Activated CD8-positive, alpha-beta T cell treated with anti-CD3 and anti-CD28 coated beads for 36 hours (primary cell): ENCODE measurements at places on chromosomes 6 and 20.

GRCh38 chr6:109076377-109076776 is 18.3 kb downstream of the SESN1 start:
- DNase-seq, result no peak

DNA sequence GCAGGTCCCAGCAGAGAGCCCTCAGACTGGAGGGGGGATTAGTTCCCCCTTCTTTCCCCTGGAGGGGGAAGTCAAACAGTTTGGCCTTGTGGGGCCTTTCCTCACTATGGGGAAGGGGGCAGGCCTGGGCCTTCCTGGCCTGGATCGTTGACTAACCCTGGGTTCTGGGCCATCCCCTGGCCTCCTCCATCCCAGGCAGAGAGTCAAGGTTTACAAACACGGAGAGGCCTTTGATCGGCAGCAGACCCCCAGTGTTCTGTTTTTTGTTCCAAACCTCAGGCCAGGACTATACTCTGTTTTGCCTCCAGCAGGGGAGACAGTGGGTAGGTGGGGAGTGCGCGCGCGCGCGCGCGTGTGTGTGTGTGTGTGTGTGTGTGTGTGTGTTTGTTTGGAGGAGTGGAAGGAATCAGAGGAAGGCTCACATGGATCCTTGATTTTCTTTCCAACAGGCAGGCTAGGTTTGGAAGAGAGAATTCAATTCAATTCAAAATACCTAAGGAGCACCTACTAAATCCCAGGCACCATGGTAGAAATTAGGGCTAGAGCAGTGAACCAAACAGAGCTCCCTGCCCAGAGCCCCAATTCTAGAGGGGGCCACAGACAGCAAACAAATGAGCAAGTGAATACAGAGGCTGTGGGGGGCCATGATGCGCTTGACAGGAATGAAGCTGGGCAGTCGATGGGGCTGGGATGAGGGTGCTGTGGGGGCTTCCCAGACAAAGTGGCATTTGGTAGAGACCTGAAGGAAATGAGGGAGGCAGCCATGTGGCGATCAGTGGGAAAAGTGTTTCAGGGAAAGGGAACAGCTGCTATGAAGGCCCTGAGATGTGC is 14.8 kb downstream of the TP53RK start:
- no peak for DNase-seq

DNA sequence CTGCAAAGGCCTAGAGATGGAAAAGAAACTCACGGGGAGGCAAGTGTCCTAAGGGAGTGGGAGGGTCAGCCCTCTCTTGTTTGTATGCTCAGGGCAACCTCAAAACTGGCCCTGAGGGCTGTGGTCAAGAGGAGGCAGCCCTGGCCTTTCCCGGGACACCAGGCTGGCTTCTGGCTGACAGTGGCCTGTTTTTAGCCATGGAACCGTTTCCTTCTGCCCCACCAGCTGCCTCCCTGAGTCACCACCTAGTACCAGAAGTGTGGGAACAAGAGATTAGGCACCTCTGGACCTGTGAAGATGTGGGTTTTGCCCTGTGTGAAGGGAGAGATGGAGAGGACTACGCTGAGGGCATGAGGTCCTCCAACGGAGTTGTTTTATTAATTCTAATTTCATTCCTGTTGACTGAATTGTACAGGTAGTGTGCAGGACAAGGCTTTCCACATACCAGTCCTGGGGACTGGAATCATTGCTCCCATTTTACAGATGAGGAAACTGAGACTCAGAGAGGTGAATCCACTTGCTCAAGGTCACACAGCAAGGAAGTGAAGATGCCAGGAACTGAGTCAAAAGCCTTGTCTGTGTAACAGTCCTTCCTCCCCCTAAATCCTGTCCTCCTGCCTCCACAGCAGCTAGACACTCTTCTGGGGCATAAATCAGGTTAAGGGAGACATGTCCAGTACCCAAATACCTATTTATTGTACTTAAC is 5.5 kb downstream of the FOXS1 start:
- DNase-seq, result no peak

DNA sequence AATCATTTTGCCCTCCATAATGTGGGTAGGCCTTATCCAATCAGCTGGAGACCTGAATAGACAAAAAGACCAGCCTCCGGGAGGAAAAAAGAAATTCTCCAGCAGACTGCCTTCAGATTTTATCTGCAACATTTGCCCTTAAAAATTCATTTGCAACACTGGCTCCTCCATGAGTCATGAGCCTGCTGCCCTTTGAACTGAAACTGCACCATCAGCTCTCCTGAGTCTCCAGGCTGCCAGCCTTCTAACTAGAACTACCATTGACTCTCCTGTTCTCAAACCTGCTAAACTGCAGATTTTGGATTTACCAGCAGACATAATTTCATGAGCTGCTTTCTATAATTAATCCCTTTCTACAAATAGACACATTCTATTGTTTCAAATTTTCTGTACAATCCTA is 223.9 kb upstream of the THEMIS start:
- peak; percentile 38 for DNase-seq

DNA sequence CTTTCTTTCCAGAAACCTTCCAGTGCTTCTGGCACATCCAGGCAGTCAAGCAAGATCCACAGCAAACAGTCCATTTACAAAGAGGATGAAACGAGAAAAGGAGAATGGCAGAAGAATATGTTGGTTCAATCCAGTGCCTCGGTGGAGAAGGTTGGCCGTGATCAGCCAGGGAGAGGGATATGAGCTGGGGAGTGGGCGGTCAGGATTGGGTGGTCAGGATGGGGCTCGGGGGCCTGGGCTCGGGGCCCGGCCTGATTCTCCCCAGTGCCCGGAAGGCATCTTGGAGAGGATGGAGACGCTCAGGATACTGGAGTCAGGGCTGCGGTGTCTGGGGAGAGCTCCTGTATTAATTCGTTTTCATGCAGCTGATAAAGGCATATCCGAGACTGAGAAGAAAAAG is 61.3 kb downstream of the EFCAB8 start:
- DNase-seq, result no peak

GRCh38 chr20:17715075-17715474 is 15.3 kb downstream of the BANF2 start:
- DNase-seq, result no peak

DNA sequence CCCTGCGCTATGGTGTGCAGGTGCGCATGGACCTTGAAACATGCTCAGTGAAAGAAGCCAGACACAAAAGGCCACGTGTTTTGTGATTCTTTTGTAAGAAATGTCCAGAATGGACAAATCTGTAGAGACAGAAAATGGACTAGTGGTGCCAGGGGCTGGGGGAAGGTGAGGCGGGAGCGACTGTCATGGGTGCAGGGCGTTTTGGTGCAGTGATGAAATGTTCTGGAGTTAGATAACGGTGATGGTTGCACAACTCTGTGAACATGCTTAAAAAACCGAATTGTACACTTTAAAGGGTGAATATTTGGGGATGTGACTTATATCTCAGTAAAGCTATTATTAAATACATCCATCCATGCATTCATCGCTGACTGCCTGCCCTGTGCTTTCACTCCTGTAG is 31.7 kb upstream of the NTSR1 start:
- no peak for DNase-seq

GRCh38 chr20:64051561-64052325 is 2.3 kb upstream of the SOX18 start:
- DNase-seq, result no peak

DNA sequence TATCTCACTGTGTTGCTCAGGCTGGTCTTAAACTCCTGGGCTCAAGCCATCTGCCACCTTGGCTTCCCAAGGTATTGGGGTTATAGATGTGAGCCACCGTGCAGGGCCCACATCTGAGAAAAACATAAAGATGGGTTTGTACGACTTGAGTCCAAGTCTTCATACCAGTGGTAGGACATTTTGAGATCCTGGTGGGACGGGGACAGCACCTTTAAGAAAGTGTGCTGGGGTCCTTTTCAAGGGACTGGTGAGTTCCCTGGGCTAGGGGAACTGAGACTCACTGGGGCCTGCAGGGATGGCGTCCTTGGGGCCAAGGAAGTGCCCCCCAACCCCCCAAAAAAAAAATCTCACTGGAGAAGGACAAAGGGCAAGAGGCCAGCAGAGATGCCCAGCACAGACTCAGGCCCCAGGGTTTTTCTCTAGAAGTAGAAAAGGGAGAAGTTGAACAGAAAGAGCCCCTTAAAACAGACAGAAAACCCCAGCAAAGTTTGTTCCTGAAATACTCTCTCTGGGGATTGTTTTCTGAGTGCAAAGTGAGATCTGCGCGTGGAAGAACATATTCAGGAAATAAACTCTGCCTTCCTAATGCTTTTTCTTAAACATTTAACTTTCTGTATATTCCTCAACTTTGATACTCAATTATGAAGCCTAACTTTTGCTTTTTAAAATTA is 10.7 kb downstream of the OSBPL2 start:
- no peak for DNase-seq

DNA sequence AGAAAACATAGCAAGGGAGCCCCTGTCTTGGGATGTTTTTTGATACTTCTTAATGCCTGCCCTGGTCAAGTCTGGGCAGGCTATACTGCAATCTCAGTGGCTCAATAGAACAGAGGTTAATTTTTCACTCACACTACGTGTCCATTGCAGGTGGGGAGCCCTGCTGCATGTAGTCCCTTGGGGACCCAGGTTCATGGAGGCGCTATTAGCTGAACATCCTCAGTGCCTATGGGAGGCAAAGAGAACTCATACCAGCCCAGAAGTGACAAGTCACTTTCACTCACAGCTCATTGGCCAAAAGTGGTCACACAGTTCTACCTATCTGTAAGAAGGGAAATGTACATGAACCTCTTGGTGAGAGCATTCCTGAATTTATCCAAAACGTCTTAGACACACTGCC is 23.2 kb downstream of the CGA start:
- DNase-seq, result no peak

DNA sequence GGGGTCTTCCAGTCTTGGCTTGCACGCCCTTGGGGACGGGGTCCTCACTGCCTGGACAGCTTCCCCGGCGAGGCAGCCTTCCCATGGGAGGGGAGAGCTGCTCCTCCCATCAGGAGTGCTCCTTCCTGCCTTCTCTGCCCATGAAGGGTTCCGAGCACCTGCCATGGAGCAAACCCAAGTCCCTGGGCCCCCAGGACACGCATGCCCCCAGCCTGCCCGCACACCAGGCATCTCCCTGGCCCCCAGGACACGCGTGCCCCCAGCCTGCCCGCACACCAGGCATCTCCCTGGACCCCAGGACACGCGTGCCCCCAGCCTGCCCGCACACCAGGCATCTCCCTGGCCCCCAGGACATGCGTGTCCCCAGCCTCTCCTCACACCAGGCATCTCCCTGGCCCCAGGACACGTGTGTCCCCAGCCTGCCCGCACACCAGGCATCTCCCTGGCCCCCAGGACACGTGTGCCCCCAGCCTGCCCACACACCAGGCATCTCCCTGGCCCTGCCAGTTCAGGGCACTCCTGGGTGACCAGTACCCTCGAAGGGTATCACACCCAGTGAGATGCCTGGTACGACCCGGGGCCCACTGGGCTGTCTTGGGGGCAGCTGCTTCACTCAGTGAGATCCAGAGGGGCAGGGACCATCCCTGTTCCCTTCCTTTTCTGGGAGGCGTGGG is 21.7 kb downstream of the COL20A1 start:
- no peak for DNase-seq

- peak; percentile 30 for DNase-seq
Measured at GRCh38 chr6:134177753-134178160, 125.3 kb upstream of the SLC2A12 start.

DNA sequence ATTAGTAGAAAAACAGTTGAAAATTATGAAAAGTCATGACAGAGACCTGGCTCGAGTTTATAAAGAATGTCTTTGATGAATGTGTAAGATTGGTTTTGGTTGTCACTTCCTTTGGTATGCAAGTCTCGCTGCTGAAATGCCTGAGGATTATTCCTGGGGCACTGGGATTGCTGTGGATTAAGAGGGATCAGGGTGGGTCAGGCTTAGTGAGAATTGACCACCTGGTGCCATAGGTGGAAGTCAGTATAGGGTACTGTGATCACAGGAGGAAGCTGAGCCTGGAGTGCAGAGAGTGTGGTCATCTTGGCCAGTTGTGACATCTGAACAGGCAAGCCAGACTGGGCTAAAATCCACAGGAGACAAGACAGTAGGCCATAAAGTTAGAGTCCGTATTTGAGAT is 34.9 kb downstream of the CEP43 start:
- no peak for DNase-seq

DNA sequence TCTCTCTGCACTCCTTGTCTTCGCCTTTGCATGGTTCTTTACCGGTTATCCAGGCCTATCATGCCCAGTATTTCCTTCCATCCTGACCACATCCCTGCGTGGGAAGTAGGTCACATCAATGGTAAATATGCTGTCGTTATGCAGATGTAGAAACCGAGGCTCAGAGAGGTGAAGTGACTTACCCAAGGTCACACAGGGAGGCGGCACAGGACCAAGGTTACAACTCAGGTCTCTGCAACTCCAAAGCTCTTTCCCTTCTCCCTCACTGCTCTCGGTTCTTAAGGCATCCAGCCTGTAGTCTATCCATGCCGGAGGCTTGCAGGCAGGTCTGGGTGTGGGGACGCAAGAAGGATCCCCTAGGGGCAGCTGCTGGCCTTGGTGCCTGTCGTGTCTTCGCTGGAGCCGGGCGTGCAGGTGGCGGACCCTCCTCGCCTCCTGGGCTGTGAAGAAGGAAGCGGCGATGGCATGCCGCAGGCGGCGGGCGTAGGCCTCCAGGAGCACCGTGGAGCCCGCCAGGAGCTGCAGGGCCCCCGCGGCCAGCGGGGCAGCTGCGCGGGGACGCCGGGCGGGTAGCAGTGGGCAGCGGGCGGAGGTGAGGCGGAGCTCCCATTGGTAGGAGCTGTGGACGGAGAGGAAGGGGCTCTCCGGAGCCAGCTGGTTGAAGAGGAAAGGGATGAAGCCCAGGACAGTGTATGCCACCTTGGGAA is 9.1 kb downstream of the OCSTAMP start:
- no peak for DNase-seq

DNA sequence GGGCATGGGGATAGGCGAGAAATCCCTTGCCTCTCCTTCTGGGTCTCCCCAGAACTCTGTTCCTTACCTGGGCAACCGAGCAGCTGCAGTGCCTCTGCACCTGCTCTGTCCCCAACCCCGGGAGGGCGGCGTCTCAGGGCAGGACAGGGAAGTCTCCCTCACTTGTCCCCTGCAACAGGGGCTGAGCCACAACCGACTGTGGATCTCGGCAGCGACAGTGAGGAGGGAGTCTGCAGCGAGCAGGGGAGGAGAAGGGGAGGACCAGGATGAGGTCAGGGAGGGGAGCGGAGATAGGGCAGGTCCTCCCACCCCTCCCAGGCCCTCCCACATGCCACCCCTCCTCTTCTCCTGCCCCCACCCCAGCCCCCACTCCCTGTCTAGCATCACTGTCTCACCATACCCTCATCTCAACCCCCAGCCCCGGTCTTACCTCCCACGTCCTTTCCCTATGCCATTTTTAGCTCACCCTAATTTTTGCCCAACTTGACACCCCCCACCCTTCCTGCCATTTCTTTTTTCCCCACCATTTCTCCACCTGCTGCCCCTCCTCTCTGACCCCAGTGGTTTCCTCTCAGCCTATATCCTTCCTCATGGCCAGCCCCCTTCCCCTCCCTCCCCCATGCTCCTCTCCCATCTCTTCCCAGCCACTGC is at the start of gene TNXB:
TNXB (minus strand) TSS at position 225 of the 651 bp plus-strand sequence. CDS start 11,140 bp downstream, outside the sequence.
- DNase-seq, result no peak

DNA sequence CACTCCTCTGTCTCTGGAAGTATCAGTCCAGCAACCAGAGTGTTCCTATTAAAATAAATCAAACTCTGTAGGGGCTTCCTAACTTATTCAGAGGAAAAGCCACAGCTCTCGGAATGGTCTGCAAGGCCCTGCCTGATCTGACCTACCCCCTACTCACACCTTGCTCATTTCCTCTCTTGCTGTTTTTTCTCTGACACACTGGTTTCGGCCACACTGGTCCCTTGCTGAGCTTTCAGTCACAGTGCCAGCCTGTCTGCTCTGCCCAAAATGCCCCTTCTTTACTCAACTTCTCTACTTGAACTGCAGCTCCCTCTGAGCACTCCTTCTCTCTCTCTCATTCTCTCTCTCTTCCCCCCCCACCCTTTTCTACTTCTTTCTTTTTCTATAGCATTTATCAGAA is 430.2 kb downstream of the UTRN start:
- peak; percentile 16 for DNase-seq
